ENCODE measurements at places on chromosomes 3 and 15. TPM values are rescaled to one million over a fixed set of nuclear protein-coding genes. Genes with fewer than 3 reads are reported as not detected.

GRCh38 chr3:30655187-30655812, 48.9 kb downstream of the TGFBR2 start:
- peak; percentile 85 for DNase-seq

DNA sequence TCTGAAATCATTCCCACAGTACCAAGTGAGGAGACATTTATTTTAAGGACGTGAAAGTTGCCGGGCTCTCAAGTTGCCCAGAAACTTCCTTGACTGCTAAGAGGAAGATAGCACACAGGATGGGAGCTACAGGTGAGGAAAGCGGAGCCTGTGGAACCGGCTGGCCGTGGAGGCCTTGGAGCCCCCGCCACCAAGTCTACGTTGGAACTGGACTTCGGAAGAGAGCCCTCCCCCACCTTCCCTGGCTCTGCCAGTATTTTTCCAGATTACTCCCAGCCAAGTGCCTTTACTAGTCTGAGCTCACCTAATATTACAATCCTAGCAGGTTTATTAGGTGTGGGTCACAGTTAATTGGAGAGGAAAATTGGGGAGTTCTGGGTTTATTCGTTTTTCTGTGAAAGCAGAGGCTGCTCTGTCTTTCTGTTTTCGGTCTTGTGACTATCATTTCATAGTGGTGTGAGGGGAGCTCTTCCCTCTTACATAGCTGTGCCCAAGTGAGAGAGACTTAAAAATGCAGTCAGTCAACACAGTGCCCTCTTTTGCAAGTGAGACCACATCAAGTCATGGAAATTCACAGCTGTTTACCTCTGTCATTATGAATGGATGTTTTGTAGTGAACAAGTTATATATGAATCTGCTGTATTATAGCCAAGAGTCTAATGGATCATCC, 6.8 kb downstream of the BOC start:
- no peak for DNase-seq

GRCh38 chr3:49122886-49123545, 2.4 kb upstream of the USP19 start:
- no peak for DNase-seq

GRCh38 chr15:63191895-63192618, 2.7 kb downstream of the RAB8B start:
- DNase-seq: peak; percentile 24

GRCh38 chr3:125401402-125401801, 26.3 kb upstream of the ZNF148 start:
- DNase-seq: no peak

GRCh38 chr3:65597226-65597951, 441.3 kb downstream of the MAGI1 start:
- no peak for DNase-seq

GRCh38 chr3:188772886-188773285, 398.9 kb upstream of the TPRG1 start:
- no peak for DNase-seq

- DNase-seq: peak; percentile 63
Measured at GRCh38 chr3:37855363-37855970, 6.2 kb upstream of the CTDSPL start.

RNU5B-1 gene
- not detected for polyA plus RNA-seq

CCR9 gene
- 1.4 TPM for polyA plus RNA-seq

ANXA2 gene
- 471 TPM for polyA plus RNA-seq

MAN2A2 gene
- polyA plus RNA-seq: 10.8 TPM

PPM1L gene
- polyA plus RNA-seq: 1.3 TPM

ILDR1 gene
- not detected for polyA plus RNA-seq
